Right renal cortex interstitium (tissue), 3 donors: ENCODE measurements at places on chromosomes 2 and 18. TPM values are rescaled to one million over a fixed set of nuclear protein-coding genes. Genes with fewer than 3 reads are reported as not detected.

HRH4 gene
- not detected for polyA plus RNA-seq

POLR1A gene
- polyA plus RNA-seq, result 19.9 TPM

SLC11A1 gene
- 0.68 TPM for polyA plus RNA-seq

RAB12 gene
- polyA plus RNA-seq, result 45.3 TPM

KCNIP3 gene
- 14.4 TPM for polyA plus RNA-seq

TLX2 gene
- polyA plus RNA-seq, result not detected

CD207 gene
- 0.08 TPM for polyA plus RNA-seq

CKAP2L gene
- polyA plus RNA-seq, result 12.8 TPM

CFC1 gene
- polyA plus RNA-seq, result not detected

ALKAL2 gene
- polyA plus RNA-seq, result 4.4 TPM

STON1 gene
- 35.8 TPM for polyA plus RNA-seq

ZAP70 gene
- polyA plus RNA-seq, result 1.5 TPM

GRCh38 chr2:136281281-136282114 is 163.5 kb upstream of the CXCR4 start:
- no peak for DNase-seq

DNA sequence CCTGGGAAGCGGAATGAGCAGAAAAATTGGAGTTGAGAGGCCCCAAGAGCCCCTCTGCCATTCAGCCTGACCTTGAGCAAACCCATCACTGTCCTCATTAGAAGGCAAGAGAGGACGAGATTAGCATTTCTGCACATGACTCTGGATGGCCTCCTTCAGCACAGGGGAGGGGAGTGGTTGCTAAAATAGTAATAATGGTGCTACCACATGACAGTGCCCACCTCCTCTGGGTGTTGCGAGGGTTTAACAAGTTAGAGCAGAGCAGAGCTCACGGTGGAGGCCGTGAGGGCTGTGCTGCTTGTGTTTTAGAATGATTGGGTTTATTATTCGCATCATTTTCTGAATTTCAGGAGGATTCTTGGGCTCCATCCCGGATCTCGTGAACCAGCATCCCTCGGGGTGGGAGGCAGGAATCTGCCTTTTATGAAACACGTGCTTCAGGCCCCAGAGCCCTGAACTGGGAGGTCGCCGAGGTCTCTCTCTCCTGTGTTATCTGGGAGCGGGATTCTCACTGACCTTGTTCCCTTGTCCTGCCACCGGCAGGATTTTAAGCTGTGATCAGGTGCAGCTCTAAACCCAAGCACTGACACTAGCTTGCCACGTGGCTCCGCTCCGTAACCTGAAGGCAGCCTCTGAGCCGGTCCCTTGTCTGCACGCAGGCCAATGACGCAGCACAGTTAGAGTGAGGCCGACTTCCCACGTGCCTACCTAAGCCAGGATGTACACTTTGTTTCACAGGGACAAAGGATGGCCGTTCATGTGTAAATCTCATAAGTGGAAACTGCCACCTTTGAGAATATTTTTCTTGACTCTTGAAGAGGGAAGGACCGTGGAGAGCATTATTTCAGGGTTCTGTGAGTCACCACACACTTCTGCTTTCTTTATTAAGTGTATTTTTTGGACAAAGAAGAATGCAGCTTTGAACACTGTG is 142.3 kb downstream of the ACOXL start:
- no peak for DNase-seq

- no peak for DNase-seq
These were observed 32.3 kb upstream of the C18orf32 start for GRCh38 chr18:49519101-49519971.

DNA sequence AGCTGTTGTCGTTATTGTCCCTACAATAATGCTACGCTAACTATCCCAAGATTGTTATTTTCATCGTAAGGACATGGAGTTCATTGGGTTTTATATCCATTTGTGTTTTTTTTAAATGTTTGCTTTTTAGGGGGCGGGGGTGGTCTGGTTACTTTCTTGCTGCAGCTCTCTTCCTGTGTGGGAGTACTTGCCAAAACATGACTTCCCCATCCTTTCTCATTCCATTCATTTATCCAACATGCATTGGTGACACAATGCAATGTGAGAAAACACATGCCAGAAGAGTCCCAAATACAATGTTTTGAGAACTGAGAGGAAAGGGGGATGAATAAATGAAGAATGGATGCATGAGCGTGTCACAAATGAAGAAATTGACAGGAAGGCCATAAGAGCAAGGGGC is 55.9 kb downstream of the E2F6 start:
- DNase-seq, result no peak

GRCh38 chr2:175769200-175769599 is 232.9 kb downstream of the LNPK start:
- DNase-seq, result no peak

DNA sequence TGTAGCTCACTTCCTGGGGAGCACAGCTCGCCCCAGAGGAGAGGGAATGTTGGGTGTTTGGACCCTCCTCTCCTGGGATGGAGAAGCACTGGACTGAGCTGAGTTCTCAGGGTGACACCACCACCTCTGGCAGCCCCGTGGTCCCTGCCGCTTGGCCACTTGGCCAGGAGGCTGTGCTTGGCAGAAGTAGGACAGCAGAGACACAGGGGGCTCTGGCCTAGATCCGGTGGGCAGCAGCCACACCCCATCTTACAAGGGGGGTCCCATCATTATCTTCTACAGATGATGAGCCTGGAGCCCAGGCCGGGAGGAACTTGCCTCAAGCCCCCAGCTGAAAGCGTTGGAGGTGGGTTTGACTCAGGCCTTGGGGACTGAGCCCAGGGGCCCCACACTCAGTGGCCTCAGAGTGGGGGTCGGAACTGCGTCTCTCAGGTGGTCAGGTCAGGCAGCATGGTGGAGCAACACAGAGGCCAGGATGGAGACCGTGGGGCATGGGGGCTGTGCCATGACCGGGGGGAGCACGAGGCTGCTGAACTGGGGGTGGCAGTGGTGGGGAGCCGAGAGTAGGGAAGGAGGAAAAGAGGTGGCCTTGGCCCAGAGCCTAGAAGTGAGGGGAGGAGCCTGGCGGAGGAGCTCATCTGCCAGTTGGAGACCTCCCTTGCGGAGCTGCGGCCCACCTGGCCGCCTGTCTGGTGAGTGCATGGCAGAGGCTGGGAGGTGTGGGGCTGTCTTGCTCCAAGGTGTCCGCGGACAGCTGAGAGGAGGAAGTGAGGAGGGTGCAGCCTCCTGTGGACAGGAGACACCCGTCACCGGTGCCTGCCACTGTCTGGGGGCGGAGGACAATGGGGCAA is 63.6 kb upstream of the HDAC4 start:
- no peak for DNase-seq

GRCh38 chr2:146317959-146318358 is 1526.9 kb upstream of the ACVR2A start:
- DNase-seq, result no peak

DNA sequence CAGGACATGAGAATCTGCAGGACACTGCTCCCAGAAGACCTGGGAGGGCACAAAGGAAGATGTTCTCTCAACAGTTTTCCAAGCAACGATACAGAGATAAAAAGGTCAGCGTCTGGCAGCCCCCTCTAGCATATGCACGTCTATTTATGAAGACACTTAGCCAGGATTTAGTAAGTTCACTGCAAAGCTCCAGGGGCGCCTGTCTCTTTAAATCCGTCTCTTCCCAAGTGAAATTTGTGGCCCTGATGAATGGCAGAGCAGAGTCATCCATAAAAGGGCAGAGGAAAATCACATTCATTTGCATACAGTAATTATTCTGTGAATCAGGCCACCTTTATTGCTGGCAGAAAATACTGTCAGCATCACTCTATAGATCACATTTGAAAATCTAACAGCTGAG is 390.9 kb upstream of the SMIM21 start:
- DNase-seq, result no peak

GRCh38 chr2:172582656-172583055 is 26.8 kb downstream of the PDK1 start:
- no peak for DNase-seq

- DNase-seq, result no peak
These were observed 48.1 kb upstream of the CRIM1 start for GRCh38 chr2:36307441-36307840.

DNA sequence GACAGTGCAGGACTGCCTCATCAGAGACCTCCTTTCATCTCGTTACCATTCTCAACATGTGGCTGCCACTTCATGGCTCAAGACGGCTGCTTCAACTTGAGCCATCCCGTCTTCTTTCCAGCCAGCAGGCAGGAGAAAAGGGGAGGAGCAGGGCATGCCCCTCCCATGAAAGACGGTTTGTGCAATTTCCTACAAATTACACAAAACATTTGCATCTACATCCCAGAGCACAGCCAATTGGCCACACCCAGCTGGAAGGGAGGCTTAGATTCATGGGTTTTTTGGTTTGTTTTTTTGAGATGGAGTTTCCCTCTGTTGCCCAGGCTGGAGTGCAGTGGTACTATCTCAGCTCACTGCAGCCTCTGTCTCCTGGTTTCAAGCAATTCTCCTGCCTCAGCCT is 11.8 kb downstream of the UCN start:
- DNase-seq, result no peak

- DNase-seq, result no peak
These were observed 118.1 kb downstream of the FHOD3 start for GRCh38 chr18:36415625-36416024.

DNA sequence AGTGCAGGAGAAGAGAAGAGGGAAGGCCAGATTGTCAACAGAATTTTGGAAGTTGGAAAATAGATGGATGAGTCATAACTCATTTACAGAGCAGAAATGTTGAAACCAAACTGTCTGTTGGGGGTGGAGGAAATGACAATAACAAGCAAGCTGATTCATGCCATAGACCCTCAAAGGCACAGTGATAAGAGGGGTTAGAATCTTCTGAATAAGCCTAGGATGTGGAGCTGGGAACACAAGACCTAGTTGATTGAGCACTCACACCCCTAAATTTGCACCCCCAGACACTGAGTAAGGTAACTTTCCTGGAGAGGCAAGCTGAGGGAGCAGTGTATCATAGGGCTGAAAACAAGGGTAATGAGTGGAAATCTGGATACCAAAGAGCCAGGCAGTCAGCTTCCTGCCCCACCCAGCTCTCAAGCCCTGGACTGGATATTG is 141.4 kb downstream of the SCG2 start:
- DNase-seq, result no peak

- DNase-seq, result no peak
These were observed 15.0 kb downstream of the CERS6 start for GRCh38 chr2:168471163-168471475.

GRCh38 chr2:150561076-150561475 is 73.6 kb upstream of the RND3 start:
- no peak for DNase-seq
